ENCODE measurements at places on chromosomes 6 and 20.

- no peak for DNase-seq
Measured at GRCh38 chr6:142913036-142913510, 31.9 kb downstream of the HIVEP2 start.

DNA sequence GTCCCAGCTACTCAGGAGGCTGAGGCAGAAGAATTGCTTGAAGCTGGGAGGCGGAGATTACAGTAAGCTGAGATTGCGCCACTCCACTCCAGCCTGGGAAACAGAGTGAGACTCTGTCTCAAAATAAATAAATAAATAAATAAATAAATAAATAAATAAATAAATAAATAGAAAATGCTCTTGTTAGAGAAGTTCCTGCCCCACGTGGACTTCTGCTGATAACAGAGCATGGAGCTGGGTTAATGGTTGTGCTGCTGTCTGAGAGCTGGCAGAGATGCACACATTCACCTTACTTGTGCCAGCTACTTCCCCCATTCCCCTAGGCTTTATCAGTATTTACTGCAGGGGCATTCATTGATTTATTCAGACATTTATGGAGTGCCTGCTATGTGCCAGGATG, 155.2 kb upstream of the KCNG1 start:
- DNase-seq, result no peak

DNA sequence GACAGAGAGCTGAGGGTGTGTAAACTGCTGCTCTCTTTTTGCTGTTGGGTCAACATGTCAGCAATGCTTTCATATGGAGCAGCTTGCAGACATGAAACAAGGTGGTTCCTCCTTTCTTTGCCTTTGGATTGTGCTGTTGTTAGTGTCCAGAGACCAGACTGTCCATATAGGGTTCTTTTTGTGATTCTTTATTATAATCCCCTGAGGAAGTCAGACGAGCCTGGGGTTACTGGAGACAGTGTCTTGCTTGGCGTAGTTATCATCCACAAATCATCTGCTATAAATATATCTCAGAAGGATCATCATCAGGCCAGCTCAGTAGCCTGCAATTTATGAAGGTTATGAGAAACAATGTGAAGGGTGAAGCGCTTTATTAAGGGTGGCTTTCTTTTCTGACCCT, 2.3 kb upstream of the ADGRB3 start:
- no peak for DNase-seq

DNA sequence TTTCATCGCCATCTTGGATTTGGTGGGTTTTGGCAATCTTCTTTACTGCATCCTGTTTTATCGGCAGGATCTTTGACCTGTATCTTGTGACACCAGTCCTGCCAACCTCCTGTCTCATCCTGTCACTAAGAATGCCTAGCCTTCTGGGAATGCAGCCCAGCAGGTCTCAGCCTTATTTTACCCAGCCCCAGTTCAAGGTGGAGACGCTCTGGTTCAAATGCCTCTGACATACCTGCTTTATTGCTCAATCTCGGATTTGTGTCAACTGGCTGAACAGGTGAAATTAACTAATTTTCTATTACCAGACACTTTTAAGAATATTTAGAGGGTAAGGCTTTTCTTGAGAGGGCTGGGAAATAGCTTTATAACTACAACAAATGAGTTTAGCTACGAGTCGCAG, 102.5 kb downstream of the SASH1 start:
- no peak for DNase-seq

DNA sequence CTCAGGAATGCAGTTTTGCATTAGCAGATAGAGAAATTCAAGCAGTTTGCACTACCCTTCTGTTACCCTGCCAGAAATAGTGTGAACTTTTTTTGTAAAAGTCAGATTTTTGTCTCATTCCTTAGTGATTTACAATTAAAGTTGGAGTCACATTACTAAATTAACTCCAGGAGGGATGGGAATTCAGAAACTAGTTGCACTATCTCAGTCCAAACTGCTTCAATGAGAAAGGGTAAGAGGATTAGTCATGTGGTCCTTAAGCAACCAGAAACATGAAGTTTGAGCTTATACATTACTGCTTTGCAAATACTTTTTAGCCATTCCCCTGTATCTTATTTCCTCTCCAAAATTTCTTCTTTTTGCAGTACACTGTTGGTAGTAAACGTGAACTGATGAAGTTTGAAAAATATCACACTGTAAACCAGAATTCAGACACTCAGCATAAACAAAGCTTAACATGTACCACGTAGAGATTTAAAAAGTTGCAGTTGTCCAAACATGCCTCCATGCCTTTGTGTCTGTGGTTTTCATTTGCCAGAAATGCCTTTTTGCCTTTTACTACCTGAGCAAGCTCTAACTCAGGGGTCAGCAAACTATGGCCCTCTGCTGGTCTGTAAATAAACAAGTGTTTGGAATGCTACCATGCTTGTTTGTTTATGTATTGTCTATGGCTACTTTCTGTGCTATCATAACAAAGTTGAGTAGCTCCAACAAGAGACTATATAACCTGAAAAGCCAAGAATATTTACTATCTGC, 49.7 kb downstream of the TP53INP2 start:
- DNase-seq, result no peak

- peak; percentile 66 for DNase-seq
Measured at GRCh38 chr6:34182751-34183531, 37.1 kb upstream of the GRM4 start.

DNA sequence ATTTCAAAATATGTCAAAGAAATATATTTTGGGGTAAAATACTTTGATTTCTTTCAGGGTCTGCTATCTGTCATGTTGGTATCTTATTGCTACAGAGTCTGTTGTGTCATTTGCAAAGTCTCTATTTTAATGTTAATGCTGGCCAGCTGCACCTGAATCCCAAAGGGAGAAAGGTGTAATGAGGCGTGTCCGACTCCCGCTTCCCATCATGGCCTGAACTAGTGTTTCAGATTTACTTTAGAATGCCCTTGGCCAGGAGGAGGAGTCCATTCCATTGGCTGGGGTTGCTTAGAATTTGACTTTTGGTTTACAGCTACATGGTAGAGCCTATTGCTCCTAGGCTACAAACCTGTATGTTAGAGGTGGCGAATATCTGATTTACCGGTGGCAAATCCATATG, 69.3 kb downstream of the FAM50B start:
- DNase-seq, result no peak

GRCh38 chr20:58883241-58883691, 30.8 kb downstream of the GNAS start:
- DNase-seq, result no peak

GRCh38 chr6:93423542-93423941, 4.2 kb upstream of the EPHA7 start:
- DNase-seq, result no peak
